ENCODE measurements at places on chromosomes 2 and 18. TPM values are rescaled to one million over a fixed set of nuclear protein-coding genes. Genes with fewer than 3 reads are reported as not detected.

- DNase-seq: no peak
Measured at GRCh38 chr2:1515986-1516797, 102.9 kb downstream of the TPO start.

GRCh38 chr2:41879235-41879916, 168.4 kb upstream of the PKDCC start:
- DNase-seq: no peak

DNA sequence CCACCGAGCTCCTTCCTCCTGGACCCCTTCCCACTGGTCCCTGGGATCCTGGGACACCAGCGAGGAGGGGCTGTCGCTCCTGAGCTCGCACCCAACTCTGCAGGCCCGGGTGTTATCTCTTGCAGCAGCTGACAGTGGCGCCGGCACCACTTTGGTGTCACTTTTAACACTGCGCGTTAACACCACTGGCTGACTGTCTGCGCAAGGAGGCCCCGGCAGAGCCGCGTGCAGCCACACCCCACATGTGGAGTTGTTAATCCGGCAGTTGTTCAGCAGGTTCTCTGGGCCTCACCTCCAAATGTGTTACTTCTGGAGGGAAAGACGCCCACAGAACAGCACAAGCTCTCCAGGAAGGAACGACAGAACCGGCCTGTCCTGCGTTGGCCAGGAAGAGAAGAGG, 155.0 kb upstream of the GLI2 start:
- DNase-seq: no peak

- DNase-seq: peak; percentile 26
Measured at GRCh38 chr18:35479911-35480586, 17.7 kb downstream of the INO80C start.

DNA sequence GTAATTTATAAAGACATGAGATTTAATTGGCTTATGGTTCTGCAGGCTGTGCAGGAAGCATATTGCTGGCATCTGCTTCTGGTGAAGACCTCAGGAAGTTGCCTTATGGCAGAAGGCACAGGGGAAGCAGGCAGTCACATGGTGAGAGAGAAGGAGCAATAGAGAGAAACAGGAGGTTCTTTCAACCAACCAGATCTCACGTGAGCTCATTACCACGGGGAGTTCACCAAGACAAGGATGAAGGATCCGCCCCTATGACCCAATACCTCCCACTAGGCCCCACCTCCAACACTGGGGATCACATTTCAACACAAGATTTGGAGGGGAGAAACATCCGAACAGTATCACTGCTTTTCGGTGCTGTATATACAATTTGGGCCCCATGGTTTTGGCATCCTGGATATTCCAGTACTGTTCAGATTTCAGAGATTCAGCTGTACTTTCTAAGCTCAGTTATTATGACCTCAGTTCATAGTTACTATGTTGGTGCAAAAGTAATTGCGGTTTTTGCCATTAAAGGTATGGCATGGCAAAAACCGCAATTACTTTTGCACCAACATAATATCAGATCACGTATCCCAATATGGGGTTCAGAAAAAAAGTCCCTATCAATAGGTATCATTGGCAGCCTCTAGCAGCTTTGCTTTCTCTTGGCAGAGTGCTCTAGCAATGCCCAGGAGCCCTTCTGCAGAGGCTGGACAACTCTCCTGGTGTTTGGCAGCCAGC, 189.6 kb upstream of the SIX3 start:
- DNase-seq: no peak

The CYP26B1 gene
- polyA plus RNA-seq: not detected

GRCh38 chr2:222751821-222752719, 80.6 kb downstream of the MOGAT1 start:
- DNase-seq: no peak

- DNase-seq: no peak
Measured at GRCh38 chr2:125455110-125455509, 1200.8 kb upstream of the GYPC start.

GRCh38 chr2:222240676-222241049, 58.1 kb downstream of the PAX3 start:
- no peak for DNase-seq

- no peak for DNase-seq
Measured at GRCh38 chr2:12052796-12053195, 306.4 kb downstream of the LPIN1 start.

The ERFE gene
- polyA plus RNA-seq: not detected

GRCh38 chr2:169480079-169480465, 778 bp downstream of the BBS5 start:
- no peak for DNase-seq
